ENCODE measurements at places on chromosomes 16 and 17.

- DNase-seq = no peak
Measured at GRCh38 chr16:65316808-65317207, 194.9 kb upstream of the CDH11 start.

DNA sequence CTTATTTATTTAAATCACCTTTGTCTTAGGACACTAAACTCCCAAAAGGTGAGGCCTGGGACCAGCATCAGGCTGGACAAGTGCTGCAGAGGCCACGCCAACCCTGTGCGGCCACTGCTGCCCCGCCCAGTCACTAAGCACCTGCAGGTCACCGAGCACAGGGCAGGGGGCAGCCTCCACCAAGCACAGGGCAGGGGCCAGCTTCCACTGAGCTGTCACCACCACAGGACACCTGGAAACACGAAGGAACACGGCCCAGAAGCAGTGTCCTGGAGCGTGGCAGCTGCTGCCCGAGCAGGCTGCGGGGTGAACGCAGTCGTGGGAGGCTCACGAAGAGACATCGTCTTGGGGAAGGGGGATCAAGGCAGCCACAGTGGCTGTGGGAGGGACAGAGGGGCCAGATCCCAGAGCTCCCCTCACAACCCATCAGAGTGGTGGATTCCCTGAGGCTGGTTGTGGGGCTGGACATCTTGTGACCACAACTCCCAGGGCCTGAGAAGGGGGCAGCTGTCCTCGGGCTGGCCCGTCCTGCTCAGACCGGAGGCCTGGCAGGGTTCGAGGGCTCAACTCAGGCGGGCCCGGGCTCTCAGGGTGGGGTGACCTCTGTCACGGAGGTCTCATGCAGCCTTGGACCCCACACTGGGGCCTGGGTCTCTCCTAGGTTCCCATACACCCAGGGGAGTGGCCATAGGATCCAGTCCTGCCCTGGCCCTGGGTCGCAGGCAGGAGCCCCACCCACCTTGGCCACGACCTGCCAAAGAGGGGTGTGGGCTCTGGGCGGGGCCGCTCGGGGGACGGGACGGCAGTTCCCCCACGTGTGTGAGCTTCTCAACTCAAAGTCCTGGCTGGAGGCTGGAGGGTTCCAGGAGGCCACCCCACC lies 18.7 kb downstream of the RAB40B start:
- no peak for DNase-seq

- no peak for DNase-seq
Measured at GRCh38 chr16:49017501-49017900, 264.1 kb downstream of the CBLN1 start.

GRCh38 chr17:50046179-50046578 lies 9.7 kb upstream of the ITGA3 start:
- peak; percentile 29 for DNase-seq

GRCh38 chr16:3971261-3971660 lies 90.7 kb upstream of the CREBBP start:
- DNase-seq = no peak

DNA sequence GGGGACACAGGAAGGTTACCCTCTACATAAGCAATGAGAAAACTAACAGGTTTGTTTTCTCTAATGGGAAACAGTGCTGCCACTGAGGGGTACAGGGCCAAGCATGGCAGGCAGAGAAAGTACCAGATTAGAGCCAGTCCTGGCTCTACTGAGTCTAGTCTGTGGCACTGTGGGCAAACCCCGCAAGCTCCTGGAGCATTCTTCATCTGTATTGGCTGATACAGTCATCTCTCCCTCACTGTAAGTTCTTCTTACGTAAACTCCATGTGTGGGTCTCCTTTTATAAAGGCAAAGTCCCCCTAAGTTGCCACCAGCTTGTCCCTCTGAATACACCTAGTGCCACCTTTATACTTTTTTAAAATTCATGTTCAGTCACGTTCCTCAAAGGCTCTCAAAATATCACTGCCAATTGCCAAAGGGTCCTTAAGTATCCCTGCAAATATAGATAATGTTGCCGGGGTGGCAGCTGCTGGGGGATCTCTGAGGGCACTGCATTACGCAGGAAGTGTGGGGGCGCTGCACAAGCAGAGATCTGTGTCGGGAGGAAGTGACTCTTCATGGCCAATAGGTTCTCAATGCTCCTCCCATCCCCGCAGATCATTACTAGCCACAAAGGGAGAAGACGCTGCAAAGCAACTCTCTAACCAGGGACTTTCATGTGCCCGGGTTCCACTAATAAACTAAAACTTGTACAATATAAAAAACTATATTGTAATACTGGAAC lies 18.8 kb downstream of the XPO6 start:
- no peak for DNase-seq

DNA sequence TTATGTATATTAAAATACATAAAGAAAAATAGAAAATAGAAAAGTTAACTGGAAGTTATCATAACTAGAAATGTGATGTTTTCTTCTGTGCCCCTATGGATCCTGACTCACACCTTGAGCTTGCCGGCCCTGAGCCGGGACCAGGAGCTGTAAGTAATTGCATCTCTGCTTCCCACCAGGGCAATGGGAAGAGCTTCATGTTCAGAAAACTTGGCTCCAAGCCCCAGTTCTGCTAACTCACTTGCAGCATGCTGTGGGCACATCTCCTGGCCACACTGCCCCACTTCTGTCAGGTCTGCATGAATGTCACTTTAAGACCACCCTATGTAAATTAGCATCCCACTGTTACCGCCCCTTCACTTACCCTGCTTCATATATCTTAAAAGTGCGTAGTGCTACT lies 37.2 kb downstream of the GNAO1 start:
- DNase-seq = no peak

GRCh38 chr17:42530952-42531454 lies 5.0 kb upstream of the NAGLU start:
- DNase-seq = no peak

- DNase-seq = no peak
Measured at GRCh38 chr16:50863644-50864144, 121.8 kb downstream of the CYLD start.

DNA sequence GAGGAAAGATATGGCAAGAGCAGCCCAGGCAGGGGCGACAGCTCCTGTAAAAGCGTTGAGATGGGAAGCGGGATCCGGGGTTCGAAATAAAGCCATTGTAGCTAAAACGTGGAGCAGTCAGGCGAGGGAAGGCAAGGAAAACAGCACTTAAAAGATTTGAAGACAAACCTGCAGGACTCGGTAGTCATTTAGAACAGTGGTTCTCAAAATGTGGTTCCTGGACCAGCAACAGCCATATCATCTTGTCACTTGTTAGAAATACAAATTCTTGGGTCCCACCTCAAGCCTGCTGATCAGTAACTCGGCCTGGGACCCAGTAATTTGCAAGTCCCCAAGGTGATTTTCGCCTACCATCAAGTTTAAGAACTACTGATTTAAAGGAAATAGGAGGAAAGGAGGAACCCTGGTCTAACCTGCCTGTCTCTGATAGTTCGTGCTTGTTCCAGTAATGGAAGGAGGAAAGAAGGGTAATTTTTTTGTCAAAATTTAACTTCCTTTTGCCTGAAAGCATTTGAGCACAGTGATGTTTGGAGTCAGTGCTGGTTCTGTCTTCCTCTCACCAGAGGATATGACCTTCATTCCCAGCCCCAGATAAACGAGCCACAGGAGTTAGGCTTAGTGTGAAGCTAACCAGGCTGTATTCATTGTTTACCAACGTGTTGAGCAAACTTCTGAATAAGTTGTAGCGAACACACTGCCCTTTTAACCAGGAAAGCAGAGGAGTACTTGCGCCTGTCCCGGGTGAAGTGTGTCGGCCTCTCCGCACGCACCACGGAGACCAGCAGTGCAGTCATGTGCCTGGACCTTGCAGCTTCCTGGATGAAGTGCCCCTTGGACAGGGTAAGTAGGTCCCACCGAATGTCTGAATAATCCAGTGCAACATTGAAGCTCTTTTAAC lies 1.1 kb downstream of the ORC6 start:
- no peak for DNase-seq

- peak; percentile 42 for DNase-seq
Measured at GRCh38 chr16:73093146-73094144, 45.5 kb upstream of the ZFHX3 start.

DNA sequence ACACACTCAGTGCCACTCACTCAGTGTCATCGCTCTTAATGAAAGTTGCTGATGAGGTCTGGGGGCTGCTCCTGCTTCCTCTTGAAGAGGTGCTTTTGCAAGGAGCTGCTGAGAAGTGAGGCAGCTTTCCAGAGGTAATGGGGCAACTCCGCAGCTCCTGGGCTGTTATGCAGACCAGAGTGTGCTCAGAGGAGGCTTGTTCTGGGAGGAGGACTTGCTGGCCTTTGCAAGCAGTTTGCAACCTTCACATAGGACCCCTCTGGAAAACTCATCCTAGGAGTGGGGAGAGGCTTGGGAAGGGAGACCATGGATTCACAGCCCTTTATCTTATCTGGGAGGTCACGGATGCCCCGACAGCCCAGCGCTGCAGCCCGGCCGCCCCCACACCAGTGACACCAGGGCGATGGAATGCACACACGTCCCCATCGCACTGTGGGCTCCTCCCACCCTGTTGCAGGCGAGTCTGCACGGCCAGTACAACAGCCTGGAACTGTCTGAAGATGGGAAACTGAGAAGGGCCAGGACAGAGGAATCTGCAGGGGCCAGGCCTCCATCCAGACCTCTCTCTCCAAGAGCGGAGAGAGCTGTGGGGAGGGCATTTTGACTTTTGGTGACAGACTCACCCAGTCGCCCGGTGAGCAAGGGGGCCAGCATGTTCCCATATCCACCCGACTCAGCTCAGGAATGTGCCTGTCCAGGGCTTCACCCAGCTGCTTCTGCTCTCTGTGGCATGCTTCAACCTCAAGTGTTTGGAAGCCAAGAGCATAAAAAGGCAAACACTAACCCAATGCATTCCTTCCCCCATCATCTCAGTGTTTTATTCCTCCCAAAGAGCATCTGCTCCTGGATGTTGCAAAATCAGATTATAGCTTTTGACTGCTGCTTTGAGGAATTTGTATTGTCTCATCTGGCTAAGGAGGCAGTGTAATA lies 78.6 kb upstream of the ZNF469 start:
- no peak for DNase-seq

DNA sequence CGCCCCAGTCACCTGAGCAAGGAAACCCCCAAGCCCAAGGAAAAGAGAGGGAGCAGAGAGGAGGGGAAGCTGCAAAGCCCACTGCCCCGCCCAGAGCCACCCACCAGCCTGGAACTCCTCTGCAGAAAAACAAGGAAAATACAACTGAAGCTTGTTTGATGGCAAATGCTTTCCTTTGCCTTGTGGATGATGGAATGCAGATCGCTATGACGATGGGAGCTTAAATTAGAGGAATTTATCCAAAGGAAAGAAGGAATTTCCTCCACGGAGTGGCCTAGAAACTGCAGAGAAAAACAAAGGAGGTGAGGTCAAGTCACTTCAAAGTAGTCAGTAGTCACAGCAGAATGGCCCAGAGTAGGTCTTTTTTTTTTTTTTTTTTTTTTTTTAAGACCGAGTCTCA lies 31.5 kb upstream of the ASGR2 start:
- DNase-seq = no peak

DNA sequence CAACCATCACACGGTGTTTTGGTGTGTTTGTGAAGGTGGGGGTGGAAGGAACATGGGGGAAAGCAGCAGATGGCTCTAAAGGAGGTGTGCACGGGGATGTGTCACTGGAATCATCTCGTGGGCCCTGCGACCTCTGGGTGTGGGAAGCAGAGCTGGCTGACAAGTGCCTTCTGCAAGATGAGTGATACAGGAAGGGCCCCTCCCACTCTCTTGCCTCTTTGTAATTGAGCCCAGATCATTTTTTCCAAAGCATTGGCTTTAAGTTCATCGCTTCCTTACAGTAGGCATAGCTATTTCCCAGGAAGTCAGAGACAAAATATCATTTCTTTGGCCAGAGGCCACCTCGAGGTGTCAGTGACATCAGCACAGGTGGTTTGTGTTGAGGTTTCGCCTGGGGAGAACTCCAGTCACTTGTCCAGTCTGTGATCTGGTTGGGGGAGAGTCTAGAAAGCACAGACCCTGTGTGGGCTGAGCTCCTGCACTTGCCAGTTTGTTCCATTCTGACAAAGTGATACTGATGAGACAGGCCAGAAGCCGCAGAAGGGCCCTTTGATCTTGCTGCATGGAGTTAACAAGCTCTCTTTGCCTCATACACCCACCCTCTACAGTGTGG lies 20.6 kb upstream of the SNTB2 start:
- no peak for DNase-seq

DNA sequence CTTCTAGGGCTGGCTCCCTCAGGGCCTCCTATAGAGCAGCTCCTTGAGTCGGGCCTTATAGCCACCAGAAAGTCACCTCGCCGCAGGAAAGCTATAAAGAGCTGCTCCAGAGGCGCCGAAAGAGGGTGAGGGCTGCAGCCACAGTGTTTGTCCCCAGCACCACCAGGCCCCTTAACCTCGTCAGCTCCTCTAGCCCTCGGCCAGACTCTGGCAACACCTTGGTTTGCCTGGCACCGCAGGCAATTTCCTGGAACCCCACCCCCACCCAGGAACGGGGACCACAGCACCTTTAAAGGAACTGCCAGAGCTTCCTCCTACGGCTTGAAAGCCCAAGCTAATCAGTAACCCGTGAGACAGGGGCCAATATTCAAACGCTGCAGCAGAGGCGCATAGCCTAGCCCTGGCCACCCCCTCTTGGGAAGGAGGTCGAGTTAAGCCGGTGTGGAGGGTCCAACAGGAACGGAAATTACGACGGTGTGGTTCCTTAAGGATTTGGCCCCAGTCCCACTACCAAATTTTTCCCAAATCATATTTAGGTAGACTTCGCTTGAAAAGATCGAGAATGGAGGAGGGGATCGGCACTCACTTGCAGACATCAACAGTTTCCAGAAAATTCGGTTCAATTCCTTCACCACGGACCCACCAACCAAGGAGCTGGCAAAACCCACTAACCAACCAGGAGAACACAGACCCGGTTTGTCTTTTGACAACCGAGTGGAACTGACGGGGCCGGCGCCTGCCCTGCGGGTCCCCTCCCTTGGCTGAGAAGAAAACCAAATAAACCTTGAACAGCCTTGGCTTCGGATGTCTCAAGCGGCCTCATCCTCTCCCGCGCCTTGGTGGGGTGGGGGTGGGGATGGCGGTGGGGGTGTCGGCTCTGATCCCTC lies 3.0 kb downstream of the HOXB6 start:
- DNase-seq = no peak

All from tibial artery (tissue), 4 donors.